ENCODE measurements at places on chromosomes 3 and 15. TPM values are rescaled to one million over a fixed set of nuclear protein-coding genes. Genes with fewer than 3 reads are reported as not detected.

Gene PLA2G4B
- polyA plus RNA-seq, result 45.4 TPM

Gene ISLR
- polyA plus RNA-seq, result 11.0 TPM

Gene VEPH1
- polyA plus RNA-seq, result 1.5 TPM

Gene TRAIP
- polyA plus RNA-seq, result 2.4 TPM

Gene NDN
- polyA plus RNA-seq, result 21.5 TPM

Gene IGDCC3
- polyA plus RNA-seq, result 0.50 TPM

Gene TRH
- polyA plus RNA-seq, result 2.9 TPM

Gene CHP1
- polyA plus RNA-seq, result 38.8 TPM

Gene MYL3
- polyA plus RNA-seq, result 0.50 TPM

Gene KNG1
- polyA plus RNA-seq, result 0.30 TPM

Gene SLC9A9
- 21.2 TPM for polyA plus RNA-seq

All from thymus (tissue), 14 donors.